ENCODE measurements at places on chromosomes 2 and 18.

DNA sequence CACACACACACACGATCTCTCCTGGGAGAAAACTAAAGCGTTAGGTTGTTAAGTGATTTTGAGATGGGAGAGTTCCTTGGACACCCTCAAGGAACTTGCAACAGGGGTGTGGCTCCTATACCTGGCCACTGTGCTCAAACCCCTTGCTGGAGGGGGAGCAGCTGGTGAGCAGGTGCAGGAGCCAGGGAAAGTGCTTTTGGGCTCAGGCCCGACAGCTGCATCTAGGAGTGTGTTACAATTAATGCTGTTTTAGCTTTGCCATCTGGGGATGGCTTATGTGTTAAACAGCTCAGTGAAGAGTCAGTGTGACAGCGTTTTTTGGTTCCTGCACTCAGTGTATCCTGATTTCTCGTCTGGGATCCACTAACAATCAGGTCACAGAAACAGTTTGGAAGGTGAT, 510.8 kb downstream of the TRIB2 start:
- DNase-seq = no peak

GRCh38 chr2:138269765-138270164, 231.8 kb upstream of the SPOPL start:
- no peak for DNase-seq

DNA sequence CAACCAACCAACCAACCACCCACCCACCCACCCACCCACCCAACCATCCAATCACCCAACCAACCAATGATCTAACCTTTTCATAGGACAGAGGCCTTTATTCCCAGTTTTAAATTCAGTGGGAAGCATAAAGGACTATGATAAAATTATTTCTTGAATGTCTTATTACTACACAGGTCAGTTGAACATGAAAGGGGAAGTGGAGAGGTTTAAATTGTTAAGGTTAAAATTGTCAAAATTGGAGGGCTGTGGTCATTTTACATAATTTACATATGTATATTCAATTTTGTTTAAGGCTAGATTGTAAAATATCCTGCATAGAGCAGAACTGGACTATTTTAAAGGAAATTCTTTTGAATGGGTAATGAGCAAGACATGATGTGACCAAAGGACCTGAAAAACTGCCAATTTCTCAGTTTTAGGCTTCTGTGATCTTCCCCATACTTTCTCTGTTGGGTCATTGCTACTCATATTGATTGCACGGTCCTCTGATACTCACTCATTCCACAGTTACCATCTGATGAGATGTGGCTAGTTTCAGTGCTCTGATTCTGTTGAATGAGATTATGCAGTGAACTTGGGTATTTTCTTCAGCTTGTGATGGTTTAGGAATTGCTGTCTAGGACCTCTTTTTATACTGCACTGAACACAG, 127.4 kb downstream of the PLCL1 start:
- no peak for DNase-seq

- DNase-seq = no peak
These were observed 28.5 kb downstream of the CYP27C1 start for GRCh38 chr2:127191331-127192219.

DNA sequence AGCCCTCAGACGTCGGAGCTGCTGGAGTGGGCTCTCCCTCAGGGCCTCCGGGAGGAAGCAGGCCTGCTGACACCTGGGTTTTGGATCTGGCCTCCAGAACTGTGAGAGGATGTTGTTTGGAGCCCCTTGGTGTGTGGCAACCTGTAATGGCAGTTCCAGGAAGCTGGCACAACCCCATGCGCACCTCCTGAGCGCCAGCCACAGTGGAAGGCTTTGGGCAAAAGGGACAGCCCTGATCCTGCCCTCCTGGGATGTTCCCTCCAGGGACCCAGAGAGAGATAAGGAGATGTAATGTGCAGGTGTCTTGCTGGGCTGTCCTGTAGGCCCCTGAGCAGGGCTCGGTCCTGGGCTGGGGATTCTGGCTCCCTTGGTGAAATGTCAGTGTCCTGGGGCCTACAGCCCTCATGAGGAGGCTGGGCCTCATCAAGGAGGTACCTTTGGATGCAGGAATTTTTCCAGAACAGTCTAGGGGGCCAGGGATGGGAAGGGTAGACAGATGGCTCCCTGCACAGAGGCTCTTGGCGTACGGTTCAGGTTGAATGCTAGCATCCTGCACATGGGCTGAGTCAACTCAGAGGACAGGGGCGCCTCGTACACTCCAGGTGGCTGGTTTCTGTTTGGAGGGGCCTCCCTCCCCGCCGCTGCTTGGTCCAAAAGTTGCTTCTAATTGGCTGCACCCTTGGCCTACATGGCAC, 61.1 kb downstream of the ASB1 start:
- no peak for DNase-seq

- DNase-seq = no peak
These were observed 802.0 kb downstream of the DCC start for GRCh38 chr18:53142005-53142404.

- DNase-seq = no peak
These were observed 13.8 kb upstream of the NCOA1 start for GRCh38 chr2:24477229-24477628.

DNA sequence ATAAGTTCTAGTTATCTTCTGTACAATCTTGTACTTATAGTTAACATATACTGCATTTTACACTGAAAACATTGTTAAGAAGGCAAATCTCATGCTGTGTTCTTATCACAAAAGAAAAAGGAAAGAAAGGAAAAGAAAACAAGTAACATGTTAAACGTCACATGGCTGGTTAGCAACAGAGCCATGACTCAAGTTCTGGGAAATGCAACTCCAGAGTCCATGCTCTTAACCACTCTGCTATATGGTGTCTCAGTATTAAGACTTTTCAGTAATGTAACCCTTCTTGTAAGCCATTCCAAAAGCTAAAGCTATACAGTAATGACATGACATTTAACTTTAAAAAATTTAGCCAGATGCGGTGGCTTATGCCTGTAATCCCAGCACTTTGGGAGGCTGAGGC, 181.4 kb downstream of the BARD1 start:
- DNase-seq = no peak

DNA sequence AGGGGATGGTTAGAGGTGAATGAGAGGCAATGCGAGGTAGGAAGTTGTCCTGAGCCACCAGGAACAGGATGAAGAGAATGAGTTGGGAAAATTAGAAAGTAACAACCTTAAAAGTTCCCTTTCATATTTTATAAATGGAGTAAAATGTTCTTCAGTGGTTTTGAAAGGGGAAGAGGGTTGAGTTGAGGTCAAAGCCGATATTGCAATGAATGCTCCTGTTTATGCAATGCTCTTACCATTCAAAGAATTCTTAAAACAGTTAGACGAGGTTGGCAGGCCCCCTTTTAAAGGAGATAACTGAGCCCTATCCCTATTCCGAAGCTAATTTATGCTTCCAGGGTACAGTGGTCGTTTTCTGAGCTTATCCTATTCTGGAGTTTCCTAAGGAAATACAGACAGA, 2110.3 kb upstream of the CELF4 start:
- no peak for DNase-seq

DNA sequence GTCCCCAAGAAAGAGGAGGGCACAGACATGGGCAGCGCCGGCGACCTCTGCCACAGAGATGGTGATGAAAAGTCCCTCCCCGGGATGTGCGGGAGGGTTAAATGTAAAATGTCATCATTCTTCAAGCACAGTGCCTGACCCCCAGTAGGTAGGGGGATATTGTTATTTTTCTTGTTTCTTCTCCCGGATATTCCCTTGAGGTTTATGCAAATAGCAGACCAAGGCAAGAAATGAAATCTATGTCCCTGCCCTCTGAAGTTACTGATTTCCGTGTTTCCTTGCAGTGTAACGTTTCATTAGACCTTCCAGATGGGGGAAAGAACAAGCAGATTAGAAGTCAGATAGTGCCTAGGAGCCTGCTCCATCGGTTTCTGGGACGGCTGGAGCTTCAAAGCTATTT, 158.3 kb downstream of the KLHL29 start:
- no peak for DNase-seq

- DNase-seq = no peak
These were observed 23.5 kb upstream of the ITGB6 start for GRCh38 chr2:160223560-160223959.

GRCh38 chr18:11761553-11761952, 72.5 kb downstream of the GNAL start:
- DNase-seq = no peak

Measured in stimulated activated CD8-positive, alpha-beta memory T cell treated with anti-CD3 and anti-CD28 coated beads, Interleukin-4, amount 100 ng/mL, for 4 hours (primary cell).